Esophagus squamous epithelium (tissue), 5 donors: ENCODE measurements at places on chromosomes 6 and 20.

DNA sequence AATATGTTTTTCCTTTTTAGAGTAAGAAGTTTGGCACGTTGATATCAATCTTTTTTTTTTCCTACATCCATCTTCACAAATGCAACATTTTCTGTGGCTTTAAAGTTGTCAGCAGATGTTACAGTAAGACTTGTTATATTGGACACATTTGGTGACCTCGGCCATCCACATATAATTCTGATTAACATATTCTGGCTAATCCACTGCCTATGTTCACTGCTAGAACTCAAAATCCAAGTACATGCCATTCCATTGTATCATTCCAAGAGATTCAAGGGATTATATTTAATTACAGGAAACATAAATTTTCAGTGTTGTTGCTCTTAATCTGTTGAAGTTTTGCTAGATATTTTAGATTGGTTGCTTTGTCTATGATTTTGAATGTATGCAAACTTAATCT is 367.6 kb downstream of the TENT5A start:
- H3K27ac ChIP-seq, result no peak overlapping the region
- H3K4me1 ChIP-seq, result no peaks in the 10 kb centered on the region
- no peak for DNase-seq
- no peaks in the 10 kb centered on the region for H3K27me3 ChIP-seq
- H3K4me3 ChIP-seq, result no peak overlapping the region

GRCh38 chr6:169866668-169867521 is 115.5 kb downstream of the ERMARD start:
- H3K27me3 ChIP-seq, result no peaks in the 10 kb centered on the region
- no peak overlapping the region for H3K4me3 ChIP-seq
- H3K4me1 ChIP-seq, result peaks cover 4% of the 10 kb centered on the region
- H3K27ac ChIP-seq, result no peak overlapping the region

DNA sequence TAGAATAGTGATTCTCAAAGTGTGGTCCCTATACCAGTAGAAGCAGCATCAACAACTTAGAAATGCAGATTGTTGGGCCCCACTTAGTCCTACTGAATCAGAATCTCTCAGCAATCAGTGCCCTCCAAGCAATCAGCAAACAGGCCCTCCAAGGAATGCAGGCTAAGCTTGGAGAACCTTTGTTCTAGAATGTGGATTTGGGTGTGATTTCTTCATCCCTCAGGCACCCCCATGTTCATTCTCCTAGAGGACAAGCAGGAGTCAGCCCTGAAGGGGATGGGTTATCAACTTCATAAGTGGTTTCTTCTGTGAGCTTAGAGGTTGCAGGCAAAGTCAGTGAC is 40.5 kb upstream of the TAF8 start:
- peaks cover 24% of the 10 kb centered on the region for H3K36me3 ChIP-seq
- no peaks in the 10 kb centered on the region for H3K27me3 ChIP-seq
- no peak overlapping the region for H3K4me3 ChIP-seq
- no peak overlapping the region for H3K27ac ChIP-seq
- DNase-seq, result no peak

DNA sequence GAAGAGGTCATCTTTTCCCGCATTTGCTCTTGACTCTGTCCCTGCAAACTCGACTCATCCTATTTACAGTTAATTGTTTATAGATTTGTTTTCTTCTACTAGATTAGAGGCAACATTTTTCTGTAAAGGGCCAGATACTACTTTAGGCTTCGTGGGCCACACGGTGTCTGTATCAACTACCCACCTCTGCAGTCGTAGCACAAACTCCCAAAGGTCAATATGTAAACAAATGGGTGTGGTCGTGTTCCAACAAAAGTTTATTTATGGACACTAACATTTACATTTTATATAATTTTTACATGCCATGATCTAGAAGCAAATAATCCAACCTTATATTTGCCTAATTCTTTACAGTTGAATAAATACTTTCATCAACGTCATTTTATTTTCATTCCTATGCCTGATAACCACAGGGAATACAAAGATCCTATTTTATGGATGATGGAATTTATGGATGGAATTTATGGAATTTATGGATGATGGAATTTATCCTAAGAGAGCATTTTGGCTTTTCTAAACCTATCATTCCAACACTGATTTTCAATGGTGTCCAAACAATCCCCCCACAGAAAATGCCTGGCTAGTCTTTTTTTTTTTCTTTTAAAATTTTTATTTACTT is 232.8 kb downstream of the MYLK4 start:
- no peak for DNase-seq
- H3K4me1 ChIP-seq, result peaks cover 9% of the 10 kb centered on the region
- H3K27ac ChIP-seq, result no peak overlapping the region
- no peaks in the 10 kb centered on the region for H3K36me3 ChIP-seq
- H3K4me3 ChIP-seq, result no peak overlapping the region

DNA sequence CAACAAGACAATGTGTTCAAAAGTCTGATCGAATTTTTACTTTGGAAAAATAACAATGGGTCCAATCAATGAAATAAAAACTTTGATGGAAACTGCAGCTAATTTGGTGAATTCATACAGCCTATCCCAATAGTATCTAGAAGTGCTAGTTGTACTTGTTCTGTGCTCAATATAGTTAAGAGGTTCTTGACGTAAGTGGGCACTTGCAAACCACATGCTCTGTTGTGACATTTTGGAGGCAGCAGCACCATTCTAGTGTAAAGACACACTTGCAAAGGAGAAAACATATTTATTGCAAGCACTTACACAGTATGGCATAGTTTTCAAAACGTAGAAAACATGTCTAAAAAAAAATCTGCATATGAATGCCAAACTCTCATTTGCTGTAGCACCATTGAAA is 6.7 kb upstream of the KLHL31 start:
- H3K4me1 ChIP-seq, result no peaks in the 10 kb centered on the region
- H3K4me3 ChIP-seq, result no peak overlapping the region
- no peak for DNase-seq
- no peaks in the 10 kb centered on the region for H3K36me3 ChIP-seq
- no peaks in the 10 kb centered on the region for H3K27me3 ChIP-seq

DNA sequence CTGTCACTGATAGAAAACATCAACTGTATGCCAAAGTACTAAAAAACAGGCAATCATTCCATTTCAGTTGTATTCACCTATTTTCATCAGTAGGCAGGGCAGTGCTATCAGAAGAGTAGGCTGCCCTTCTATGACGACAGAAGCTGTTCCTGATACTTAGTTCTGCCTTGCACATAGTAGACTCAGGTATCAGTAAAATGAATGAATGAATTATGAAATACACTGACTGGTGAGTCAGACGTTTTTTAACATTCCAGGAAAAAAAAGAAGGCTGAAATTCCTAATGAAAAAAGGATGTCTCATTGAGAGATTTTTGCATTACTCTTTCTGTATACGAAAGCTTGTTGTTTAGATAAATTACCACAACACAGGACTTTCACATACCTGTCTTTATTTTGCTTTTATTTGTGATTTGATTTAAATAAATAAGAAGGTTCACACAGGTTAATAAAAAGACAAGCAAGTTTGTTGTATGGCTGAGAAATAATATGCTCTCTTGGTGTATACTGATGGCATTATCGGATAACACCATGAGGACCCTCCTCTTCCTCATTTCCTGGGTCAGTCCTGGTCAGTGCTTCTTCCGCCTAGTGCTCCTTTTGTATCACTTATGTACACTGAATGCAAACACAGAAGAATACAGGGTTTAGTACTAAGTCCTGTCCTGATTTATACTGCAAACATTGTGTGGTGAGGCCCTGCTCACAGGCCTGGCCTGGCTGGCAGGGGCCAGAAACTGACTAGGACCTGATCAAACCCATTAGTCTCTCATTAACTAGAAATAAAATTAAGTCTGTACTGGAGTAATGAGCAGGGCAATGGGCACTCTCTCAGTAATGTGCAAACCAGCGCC is 39.4 kb upstream of the SPDEF start:
- no peaks in the 10 kb centered on the region for H3K36me3 ChIP-seq
- DNase-seq, result no peak
- no peak overlapping the region for H3K4me3 ChIP-seq
- no peaks in the 10 kb centered on the region for H3K27me3 ChIP-seq
